Foreskin keratinocyte (primary cell): ENCODE measurements at places on chromosomes 3 and 15. TPM values are rescaled to one million over a fixed set of nuclear protein-coding genes. Genes with fewer than 3 reads are reported as not detected.

Gene IL5RA
- total RNA-seq, result not detected in 2 replicates

Gene PLA2G4D
- 0.07 and 0.14 TPM in 2 replicates for total RNA-seq

DNA sequence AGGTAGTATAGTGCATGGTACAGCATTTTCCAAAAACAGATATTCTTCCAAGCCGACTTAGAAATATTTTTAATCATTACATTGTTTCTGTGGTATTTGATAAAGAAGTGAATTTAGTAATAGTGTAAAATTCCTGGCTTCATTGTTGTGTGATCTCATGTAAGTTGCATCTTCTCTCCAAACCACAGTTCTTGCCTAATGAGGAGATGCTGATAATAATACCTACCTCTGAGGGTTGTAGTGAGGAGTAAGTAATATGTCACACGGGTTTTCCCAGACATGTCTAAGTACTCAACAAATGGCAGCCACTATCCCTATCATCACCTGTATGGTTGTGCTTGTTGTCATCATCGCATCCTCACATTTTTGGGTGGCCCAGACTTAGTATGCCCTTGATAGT lies 167.3 kb downstream of the SLCO3A1 start:
- peak; percentile 40 for DNase-seq

- DNase-seq, result no peak
These were observed 22.4 kb downstream of the CXCR6 start for GRCh38 chr3:45965653-45966052.

DNA sequence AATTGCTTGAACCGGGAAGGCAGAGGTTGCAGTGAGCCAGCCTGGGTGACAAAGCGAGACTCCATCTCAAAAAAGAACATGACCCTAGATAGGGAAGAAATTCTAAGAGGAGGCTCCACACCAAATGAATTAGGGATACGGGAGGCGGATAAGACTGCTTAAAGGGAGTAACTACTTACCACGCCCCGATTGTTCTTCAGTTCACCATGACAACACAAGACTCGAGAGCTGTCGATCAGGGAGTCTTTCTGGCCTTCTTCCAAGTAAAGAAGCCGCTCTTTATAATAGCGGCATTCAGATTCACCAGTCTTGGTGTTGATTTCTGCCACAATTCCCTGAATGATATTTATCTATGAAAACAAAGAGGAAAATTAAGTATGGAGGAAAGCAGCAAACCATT lies 53.9 kb upstream of the TASOR start:
- DNase-seq, result no peak

DNA sequence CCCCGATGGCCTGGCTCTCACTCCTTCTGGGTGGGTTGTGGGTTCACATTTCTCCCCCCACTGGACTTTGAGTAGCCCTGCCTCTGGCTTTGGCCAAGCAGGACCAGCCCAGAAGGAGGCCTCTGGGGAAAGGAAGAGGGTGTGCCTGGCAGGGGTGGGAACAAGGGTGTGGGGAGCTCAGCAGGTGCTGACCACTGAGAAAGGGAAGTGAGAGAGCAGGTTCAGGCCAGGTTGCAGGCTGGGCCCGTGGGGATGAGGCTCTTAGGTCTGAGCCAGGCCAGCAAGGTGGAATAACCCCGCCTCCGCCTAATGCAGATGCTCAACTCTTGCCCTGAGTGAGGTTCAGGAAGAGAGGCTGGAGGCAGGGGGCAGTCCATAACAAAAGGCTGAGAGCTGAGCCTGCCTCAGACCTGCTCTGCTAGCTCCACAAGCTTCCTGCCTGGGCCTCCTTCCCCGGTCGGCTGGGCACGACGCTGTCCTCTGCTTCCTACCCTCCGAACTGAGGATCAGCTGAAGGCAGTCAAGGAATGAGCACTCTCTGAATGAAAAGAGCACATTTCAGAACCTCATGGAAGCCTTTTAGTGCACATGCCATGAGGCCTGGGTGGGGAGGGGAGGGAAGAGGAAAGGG lies 82.7 kb downstream of the TLE3 start:
- no peak for DNase-seq

Gene CA12
- 21.6 and 32.3 TPM in 2 replicates for total RNA-seq

DNA sequence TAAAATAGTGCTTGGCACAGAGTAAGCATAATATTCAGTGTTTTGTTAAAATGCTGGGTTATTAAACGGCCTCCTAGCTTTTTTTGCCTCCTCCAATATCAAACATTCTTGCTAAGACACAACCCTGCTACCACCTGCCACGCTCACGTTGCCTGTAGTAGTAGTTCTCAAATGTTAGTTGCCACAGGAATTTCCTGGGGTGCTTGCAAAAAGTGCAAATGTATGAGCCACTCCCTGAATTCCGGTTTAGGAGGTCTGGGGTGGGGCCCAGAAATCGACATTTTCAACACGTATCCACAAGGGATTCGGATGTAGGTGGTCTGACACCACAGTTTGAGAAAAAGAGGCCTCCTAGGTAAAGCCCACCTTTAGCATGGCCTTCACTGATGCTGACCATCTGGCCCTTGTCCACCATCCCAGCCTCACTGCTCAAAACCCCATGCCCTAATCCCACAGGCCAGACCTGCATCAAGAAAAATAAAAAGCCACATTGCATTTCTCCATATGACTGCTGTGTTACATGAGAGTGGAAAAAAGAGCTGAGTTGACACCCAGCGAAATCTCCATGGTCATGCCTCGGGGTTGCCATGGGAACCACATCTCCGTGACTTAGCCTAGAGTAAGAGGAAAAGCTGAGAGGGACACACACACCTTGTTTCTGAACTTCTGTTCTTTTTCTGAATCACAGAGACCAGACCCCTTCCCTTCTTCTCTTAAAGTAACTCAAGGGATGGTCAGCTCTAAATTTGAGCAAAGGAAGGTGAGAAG lies 116.4 kb upstream of the HES1 start:
- no peak for DNase-seq

Gene C3orf85
- total RNA-seq, result not detected in 2 replicates

DNA sequence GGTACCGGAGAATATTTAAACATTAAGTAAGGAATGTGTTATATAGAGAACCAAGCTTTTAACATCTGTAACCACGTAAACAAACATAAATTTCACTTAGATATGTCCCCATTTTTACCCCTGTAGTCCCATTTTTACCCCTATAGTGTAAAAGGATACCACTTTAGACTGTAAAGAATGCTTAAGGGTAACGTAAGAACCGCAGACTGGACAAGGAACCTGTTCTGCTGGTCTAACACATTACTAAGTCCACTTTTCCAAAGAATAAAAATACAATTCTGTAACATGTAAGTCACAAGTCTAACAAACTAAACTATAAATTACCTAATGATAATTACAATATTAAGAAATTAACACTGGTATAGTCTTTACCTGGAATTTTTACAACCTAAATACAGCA lies 2.9 kb downstream of the SLC12A6 start:
- DNase-seq, result no peak

Gene PTX3
- 0.32 TPM in 1 of 2 replicates, not detected in the other for total RNA-seq

GRCh38 chr15:88069561-88069960 lies 187.0 kb downstream of the NTRK3 start:
- no peak for DNase-seq
